Dorsolateral prefrontal cortex (tissue), 122 donors: ENCODE measurements at places on chromosomes 3 and 15.

DNA sequence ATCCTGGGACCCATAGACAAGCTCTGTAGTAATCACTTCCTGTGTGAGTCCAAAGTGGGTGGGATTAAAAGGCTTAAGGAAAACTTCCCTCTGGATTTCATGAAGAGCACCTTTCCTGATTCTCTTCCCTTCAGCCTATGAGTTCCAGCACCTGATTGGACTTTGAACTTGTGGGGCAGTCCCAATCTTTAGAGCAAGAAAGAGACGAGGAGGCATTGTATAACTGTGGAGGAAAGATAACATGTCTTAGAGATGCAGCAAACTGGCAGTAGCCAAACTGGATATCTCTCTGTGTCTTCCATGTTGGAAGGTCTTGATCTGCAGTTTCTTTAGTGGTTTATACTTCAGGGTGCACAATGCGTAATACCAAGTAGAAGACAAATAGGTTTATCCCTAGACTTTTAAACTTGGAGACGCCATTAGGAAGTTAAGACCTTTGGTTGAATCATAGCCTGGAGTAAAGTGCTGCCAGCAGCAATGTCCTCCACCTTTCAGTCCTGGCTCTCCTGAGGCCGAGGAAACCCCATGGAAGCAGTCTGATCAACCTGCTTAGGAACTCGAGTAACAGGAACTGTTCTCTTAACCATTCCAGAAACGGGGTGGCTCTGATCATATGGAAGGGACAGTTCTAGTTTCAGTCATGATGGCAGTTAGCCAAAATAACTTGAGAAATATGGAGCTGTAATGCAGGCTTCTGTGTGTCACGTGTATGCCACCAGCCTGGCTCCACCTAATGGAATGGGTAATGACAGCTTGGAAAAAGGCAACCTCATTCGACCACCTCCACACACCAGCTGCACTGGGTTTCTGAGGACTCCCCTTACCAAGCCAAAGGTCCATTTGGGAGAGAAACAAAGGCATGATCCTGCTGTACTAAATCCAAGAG is 4.7 kb downstream of the EIF1B start:
- no peak for DNase-seq

DNA sequence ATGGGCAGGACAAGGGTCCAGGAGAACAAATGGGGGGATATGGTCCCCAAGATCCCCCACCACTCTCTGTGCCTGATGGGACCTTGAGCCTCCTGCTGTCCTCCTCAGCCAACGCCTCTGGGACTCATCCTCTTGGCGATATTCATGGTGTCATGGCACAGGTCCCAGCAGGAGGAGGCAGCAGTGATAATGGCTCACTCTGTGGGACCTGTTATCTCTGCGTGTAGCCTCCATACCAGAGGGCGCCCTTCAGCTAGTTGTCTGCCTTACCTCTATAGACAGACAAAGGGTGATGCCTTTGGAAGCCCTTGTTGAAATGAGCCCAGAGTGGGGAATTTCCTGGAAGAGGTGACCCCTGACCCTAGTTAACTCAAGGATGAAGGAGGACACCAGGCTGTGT is 7.4 kb downstream of the ZBTB47 start:
- no peak for DNase-seq

- no peak for DNase-seq
Measured at GRCh38 chr3:73789825-73790444, 165.2 kb upstream of the PDZRN3 start.

DNA sequence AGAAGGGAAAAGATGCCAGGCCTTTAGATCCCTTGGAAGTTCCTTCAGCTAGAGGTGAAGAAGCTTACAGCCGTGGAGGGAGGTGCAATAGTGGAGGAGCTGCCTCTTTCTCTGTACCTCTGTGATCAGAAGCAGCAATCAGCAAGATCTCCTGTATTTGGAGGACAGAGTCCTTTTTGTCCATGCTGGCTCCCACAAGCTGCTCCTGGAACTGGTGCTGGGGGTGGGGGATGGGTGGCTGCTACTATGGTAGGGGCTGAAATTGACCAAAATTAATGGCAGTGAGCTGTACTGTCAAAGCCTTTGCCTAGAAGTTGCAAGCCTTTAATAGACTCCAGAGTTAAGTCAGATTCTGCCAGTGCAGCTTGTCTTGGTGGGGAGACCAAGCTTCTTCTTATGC is 18.2 kb downstream of the PTPN23 start:
- no peak for DNase-seq

DNA sequence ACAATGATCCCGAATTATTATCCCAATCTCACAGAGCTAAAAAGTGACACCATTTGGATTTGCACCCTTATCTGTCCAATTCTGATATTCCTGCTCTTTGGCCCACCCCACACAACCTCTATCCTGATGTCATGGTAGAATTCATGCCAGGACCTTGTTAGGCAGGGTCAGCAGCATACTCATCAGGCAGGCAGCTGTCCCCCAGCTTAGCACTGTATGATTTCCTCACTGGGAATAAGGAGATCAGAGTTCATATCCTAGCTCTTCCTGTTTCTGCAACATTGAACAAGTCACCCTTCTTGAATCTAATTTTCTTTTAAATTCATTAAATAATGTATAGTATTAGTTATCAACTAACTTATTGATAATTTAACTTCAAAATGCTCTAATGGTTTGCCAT is 12.0 kb upstream of the C3orf80 start:
- DNase-seq, result no peak

DNA sequence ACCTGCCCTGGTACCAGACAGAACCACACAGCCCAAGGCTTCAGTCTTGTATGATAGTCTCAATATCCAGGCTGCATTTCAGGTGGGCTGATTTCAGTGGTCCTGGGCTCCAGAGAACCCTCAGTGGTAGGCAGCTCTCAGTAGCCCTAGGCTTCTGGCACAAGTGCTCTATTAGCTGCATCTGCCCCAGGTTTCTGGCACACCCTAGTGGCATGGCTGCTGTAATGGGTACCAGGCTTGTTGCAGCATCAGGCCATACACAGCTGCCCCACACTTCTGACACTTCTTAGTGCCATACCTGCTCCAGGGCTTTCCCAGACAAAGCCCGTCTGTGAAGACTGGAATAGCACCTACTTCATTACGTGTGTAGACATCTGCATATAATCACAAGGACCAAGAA is 1062.2 kb upstream of the EPHA6 start:
- DNase-seq, result no peak

DNA sequence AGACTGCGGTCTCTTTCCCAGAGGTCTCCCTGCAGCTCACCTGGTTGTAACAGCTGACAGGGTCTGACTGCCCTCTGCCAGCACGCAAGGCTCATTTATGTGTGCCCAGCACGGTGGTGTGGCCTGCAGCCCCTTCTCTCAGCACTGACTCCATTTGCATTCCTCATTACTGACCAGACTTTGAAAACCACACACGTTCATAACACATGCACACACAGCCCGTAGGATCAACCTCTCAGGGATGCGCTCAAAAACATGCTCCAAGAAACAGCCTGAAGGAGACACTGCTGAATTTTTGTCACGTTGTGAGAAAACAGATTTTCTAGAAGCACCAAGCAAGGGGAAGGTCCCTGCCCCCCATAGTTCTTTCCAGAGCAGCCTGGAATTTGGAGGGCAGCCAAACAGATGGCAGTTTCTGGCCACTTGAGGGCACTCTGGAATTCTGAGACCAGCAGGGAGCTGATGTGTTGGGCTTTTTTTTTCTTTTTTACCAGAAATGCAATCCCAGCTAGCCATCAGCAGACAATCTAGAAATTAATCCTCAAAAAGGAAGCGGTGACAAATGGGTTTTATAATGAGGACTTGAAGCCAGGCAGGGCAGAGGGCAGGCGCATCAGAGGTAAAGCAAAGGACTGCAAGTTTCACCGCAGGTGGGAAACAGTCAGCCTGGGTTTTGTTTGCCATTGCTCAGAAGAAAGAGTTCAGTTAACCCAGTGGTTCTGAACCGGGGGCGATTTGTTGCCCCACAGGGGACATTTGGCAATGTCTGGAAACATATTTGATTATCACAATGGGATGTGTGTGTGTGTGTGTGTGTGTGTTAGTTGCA is 170.5 kb upstream of the PROK2 start:
- DNase-seq, result peak; percentile 87

DNA sequence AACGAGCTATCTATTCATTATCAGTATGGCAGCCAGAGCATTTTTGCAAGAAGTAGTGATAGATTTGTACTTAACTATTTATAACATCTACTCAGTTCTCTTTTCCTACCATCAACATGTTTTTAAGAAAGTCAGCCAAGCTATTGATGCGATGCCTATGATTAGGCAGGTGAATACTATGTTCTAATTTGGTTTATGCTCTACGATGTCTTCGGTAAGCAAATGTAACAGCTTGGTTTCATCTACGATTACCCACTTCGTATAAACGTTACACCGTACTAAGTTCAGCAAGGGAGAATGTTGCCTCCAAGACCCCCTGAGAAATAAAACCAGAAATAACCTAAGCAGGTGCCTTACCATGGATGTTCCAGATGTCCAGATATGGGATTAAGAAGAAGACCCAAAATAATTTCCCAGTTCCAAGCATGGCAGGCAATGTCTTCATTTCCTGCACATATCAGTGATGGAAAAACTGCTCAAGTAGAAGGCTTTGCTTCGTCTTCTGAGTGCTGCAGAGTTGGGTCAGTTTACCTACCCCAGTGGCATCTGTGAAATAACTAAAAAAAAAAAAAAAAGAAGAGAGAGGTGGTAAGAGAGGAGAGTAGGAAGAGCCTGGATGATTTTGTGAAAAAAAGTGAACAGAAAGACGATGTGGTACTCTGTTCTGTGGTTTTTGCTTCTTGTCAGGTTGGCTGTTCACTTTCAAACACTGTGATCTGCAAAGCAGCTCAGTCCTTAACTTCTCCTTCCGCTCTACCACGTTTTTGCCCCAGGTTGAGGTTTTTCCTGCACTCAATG is at the start of gene BTLA:
Gene BTLA (minus strand): TSS at position 559 of the 798 bp plus-strand sequence. CDS start 114 bp downstream, at position 445.
- DNase-seq, result no peak

DNA sequence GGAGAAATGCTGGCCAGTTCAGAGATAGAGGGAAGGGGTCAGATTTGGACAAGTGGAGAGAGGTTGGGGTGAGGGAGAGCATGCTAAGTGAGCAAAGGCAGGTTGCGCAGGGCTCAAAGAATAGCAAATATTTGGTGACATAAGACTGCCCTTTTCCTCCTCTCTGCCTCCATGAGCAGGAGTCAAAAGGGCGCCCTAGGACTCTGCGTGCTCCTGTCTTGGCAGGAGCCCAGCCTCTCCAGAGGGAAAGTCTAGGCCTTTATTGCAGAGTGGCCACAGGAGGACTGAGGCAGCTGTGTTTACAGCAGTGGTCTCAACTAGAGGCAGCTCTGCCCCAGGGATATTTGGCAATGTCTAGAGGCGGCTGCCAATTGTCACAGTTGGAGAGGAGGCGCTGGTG is 165.6 kb downstream of the FAM43A start:
- DNase-seq, result no peak

DNA sequence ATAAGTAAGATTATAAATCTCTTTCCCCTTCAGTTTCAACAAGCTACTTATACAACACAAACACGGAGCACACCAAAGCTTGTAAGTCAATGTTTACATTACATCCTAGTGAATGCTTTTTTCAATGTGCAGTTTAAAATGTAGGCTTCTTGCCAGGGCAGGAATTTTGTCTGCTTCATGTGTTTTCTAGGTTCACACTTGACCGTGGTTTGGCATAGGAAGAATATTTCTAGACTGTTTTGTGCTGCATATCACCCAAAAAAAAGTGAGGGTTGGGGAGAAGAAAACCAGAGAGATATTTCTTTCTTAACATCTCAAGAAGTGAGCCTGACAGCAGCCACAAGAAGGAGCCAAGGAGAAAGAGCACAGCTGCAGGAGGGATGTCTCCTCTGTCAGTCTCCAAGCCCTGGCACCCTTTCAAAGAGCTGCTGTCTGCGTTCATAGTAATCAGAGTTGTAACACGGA is 255.8 kb downstream of the MEIS2 start:
- DNase-seq, result no peak

- DNase-seq, result no peak
Measured at GRCh38 chr3:171320750-171321558, 139.3 kb downstream of the TNIK start.

DNA sequence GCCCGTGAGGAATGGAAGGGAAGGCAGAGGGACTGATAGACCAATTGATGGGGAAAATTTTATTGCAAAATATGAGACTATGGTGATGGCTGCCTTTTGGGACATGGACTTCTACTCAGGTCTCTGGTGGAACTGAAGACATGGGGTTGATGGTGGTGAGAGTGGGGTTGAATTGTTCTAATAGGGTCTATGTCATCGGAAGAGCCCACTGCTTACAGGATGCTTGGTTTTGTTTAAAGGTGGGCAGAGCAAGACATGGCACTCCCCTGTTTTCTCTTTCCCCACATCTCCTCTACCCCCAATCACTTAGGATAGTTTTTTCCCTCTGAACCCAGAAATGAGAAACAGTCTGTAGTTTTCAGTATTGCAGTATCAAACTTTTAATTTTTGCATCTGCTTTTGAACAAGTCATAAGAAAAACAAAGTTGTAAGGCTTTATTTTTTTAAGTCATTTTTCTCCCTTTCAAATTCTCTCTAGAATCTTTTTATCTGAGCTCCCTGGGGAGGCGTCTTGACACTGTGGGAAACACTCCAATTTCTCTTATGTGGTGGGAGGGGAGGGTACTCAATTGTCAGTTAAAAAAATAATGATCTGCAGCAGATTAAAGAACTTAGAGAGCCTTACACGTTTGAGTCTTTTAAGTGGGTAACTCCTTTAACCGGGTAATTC is 276.2 kb upstream of the TBC1D5 start:
- DNase-seq, result no peak

DNA sequence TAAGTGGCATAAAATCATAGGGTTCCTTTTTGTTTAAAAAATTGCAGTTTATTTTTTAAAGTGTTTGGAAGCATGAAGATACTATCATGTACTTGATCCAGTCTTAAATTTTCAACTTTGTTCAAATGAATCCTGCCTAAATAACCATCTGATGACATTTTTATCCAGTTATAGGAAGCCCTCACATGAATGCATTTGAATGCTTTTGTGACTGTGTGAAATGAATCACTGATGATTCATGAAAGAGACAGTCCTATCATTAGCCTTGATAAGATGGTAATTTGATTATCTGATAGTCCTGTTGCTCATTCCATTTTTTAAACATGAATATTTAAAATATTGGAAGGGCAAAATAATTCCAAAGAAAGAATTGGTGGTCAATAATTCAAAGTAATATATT is 401.9 kb upstream of the ROBO2 start:
- no peak for DNase-seq

DNA sequence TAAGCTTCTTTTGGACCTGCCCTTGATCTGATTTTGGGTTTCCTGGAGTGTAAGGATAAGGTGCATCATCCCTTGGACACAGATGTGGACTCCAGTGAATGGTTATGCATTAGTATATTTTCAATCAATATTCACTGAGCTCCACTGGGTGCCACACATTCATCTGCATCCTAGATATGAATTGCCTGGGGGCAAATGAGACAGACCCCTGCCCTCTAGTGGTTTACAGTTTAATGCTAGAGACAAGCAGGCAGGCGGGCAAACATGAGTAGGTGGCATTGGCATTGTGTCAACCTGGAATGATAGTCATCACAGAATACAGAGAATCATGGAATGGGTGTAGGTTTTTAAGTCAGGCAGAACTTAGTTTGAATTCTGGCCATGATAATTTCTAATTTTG is 252.5 kb upstream of the SOX14 start:
- DNase-seq, result no peak

GRCh38 chr3:191762323-191762960 is 301.5 kb downstream of the PYDC2 start:
- no peak for DNase-seq
